ENCODE measurements at places on chromosomes 1 and 21.

DNA sequence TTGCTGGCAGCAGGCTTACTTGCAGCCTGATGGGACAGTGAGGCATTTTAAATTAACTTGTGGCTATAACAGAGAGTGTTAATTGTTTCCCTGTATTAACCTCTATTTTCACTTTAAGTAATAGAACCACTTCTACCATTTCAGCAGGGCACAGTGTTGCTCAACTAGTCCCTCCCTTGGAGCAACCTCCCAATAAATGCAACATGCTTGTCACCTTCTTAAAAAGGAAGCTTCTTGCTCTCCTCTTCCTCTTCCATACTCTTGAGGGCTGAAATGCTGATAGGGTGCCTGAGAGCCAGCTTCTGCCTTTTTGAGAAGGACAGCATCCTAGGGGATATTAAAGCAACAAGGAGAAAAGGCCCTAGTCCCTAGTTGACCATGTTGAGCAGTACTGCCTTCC lies 52.1 kb downstream of the C4BPA start:
- DNase-seq: no peak

GRCh38 chr1:96357141-96357765 lies 364.3 kb upstream of the PTBP2 start:
- DNase-seq: no peak

GRCh38 chr1:167689567-167689920 lies 32.2 kb upstream of the MPZL1 start:
- DNase-seq: no peak

DNA sequence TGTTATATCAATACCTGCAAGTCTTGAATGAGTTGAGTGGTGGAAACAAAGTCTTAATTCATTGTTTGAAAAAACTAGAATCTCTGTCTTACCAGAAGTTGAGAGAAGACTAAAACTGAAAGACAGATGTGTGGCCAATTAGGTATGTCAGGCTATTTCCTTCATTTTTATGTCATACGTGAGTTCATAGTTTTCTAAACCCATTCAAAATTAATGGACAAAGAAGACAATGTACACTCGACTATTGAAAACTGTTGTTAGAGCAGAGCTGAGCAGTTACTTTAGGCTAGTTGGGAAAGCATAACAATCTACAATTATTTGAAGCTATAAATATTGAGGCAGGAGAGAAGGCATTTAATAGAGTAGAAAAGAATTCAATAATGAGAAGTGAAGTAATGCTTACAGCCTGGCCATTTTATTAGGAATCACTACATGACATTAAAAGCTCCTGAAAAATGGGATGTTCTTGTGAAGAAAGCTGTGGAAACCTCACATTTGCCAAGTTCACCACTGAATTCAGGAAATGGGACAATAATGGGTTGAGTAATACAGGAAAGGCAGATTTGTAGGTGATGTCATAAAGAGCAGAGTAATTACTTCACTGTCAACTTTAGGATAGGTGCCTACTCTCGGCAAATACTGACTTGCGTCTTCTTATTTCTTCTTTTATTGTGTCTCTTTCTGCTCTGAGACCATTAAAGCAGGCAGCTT lies 204.4 kb downstream of the PLA2G4A start:
- no peak for DNase-seq

GRCh38 chr1:158188611-158189010 lies 7.9 kb downstream of the CD1D start:
- DNase-seq: no peak

GRCh38 chr1:61538228-61538627 lies 186.7 kb downstream of the TM2D1 start:
- DNase-seq: no peak

DNA sequence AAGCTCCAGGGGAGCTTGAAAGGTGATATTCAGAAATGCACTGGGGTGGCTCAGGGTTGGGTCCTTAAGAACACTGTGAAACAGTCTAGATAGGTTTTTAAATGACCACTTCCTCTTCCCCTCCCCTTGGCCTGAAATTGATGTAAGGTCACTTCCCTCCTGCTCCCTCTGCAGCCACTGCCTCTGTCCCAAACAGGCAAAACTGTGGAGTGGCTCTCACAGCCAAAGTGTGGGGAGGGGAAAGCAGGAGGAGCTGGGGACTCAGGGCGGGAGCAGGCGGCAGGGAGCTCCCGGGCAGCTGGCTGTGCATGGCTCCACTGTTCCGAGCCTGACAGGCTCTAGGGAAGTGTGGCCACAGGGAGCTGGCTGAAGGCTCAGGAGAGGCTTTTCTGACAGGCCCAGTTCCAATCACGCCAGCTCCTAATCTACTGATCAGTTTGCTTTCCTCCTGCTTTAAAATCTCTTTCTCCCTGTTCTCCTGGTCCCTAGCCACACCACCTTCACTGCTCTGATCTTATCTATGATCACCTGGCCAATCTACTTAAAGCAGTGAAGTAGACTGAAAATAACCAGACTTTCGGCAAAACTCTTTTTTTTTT lies 5.1 kb upstream of the CSRP1 start:
- no peak for DNase-seq

GRCh38 chr1:29121516-29121935 lies 2.2 kb downstream of the TMEM200B start:
- DNase-seq: no peak

- DNase-seq: no peak
Observed at GRCh38 chr1:245411245-245412036, 256.7 kb downstream of the KIF26B start.

DNA sequence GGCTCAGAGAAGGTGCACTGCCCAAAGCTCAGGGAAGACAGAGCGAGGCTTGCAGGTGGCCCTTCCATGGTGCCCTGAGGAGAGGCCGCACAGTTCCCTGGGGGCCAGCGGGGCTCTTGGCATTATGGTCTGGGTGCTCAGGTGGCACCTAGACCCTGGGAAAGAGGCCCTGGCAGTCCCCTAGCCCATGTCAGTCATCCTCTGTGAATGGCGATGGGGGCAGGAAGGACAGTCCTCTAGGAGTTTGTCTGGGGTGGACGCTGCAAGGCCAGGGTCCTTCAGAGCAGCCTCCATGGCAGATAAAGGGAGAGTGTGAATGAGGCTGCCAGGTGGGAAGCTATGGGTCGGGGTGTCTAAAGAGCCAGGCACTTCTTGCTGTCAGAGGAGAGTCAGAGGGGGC lies 345.9 kb upstream of the VAMP3 start:
- no peak for DNase-seq

DNA sequence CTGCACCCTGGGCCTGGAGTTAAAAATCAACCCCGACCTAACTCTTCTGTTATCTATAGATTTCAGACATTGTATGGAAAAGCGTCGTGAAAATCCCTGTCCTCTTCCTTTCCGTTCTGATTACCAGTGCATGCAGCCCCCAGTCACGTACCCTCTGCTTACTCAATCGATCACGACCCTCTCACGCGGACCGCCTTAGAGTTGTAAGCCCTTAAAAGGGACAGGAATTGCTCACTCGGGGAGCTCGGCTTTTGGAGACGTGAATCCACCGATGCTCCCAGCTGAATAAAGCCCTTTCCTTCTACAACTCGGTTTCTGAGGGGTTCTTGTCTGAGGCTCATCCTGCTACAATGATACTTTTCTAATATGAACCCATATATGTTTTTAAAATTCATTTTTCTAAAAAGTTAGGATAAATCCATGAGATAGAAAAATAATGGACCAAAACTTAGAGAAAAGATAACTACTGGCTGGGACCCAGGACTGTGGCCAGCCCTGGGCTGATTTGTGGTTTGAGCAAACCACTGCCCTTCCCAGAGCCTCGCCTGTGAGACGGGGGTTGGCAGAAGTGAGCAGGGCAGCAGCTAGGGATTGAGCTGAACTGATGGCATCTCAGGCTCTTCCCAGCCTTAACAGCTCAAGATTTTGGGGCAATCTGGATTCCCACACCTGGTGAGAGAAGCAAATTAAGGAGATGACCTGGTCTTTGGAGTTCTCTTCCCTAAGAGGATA lies 5.0 kb downstream of the UQCRHL start:
- DNase-seq: no peak

- no peak for DNase-seq
Observed at GRCh38 chr1:198283222-198283621, 126.4 kb downstream of the NEK7 start.

DNA sequence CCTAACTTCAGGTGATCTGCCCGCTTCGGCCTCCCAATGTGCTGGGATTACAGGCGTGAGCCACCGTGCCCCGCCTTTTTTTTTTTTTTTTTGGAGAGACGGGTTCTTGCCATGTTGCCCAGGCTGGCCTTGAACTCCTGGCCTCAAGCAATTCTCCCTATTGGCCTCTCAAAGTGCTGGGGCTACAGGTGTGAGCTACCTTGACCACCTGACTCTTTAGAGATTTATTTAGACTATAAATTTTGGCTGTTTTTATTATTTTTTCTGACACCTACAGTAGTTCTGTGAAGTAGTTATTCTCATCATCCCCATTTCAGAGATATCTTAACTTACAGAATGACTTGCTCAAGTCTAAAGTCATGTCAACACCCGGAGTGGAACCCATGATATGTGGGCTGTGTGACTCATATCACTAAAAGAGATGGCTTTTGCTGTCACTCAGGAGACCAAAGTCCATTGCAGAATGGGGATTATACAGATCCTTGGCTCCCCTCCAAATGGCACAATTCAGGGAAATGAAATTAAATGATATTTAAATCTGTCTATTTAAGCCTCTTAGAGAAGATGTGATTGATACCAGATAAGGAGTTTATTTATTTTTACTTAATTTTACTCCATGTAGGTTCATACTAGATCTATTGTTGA lies 93.2 kb downstream of the CTH start:
- no peak for DNase-seq

- no peak for DNase-seq
Observed at GRCh38 chr1:4702932-4703331, 48.5 kb downstream of the AJAP1 start.

DNA sequence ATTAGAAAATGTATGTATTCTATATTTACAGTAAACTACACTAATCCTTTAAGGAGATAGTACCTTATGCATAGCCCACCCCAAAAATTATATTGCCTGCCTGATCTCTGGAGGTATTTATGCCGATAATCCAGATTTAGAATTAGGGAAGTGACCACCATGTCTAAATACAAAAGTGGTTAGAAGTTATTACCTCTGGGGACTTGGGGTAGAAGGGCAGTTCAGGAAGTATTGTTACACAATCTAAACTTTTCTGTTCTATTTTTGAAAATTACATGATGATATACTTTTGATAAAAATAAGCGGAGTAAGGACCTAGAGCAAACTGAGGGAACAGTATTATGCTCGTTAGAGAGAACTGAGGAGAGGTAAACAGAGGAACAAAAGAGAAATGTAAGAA lies 90.5 kb upstream of the ZP4 start:
- DNase-seq: no peak

DNA sequence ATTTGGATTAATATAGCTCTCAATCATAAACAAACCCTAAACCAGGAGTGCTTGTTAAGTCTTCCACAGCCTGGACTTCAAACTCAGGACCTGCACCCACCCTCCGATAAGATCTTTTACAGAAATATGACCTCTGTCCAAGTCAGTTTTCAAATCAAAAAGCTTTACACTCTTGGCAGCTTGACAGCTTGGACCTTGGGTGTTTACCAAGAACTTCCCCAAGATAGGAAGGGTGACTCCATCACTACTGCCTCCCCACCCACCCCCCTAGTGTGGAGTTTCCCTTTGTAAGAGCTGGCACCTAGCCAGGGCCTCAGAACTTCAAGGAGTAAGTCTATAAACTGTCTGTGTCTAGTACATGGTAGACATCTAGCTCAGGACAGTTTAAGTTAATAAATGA lies 9.6 kb downstream of the BCAR3 start:
- DNase-seq: no peak

- no peak for DNase-seq
Observed at GRCh38 chr1:175900171-175900570, 156.8 kb upstream of the TNR start.

- DNase-seq: peak; percentile 35
Observed at GRCh38 chr1:112508278-112509004, at the start of gene WNT2B. WNT2B (plus strand) TSS chr1:112508965; CDS start chr1:112509263, 298 bp downstream.

DNA sequence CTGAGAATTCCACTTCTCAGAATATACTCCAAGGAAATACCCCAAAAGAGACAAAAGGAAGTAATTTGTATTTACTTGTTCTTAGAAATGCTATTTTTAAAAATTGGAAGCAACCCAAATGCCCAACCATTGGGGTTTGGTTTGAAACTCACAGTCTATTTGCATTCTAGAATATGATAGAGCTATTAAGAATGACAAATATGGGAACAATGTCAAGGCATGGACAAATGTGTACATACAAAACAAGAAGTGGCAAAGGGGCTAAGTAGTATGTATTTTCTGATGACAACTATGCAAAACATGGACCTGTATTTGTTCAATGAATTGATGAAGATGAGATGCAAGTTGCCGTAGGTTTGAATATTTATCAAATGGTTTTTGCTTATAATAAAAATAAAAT lies 32.8 kb downstream of the KCNA2 start:
- DNase-seq: no peak

- no peak for DNase-seq
Observed at GRCh38 chr1:234231061-234231892, 142.0 kb upstream of the COA6 start.

DNA sequence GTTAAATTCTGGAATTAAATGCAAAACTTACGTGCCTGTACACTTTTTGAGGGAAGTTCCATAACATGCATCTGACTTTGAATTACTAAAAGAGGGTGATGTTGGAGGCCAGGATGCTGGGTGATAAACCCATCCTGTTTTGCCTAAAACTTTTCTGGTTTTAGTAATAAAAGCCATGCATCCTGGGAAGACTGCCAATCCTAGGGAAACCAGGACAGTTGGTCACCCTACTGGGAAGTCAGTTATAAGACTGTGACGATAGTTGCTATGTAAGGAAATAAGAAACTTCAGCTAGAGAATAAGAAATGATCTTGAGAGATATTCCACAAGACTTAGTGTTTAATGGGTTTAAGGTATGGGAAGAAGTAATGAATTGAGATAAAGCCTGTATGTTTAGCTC lies 336.6 kb upstream of the LYPLAL1 start:
- DNase-seq: no peak

DNA sequence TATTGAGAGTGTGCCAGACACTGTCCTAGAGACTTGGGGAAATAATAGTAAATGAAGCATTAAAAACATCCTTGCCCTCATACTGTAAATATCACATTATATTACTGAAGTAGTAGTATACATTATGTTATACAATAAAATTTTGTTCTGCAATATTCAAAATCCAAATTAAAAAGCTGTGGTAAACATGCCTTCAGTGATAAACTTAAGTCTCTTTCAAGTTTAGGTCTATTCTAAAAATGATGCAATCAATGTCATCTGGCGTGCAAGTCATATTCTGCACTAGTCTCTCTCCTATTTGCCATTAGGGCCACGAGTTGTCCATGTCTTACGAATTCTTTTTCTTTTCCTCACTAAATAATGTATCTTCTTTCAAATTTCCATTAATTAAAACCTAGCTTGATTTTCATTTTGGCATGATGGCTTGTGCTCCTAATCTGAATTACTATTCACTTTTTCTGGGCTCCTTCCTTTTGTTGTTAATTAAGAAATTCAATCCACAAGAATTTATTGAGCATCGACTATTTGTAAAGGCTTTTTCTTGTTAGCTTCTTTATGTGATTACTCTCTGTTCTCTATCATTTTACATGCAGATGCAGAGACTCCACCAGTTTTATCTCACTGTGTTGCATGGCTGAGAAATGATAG lies 130.7 kb downstream of the COQ8A start:
- DNase-seq: no peak

- no peak for DNase-seq
Observed at GRCh38 chr1:40708750-40709099, 17.2 kb downstream of the NFYC start.

GRCh38 chr1:245313576-245313975 lies 158.8 kb downstream of the KIF26B start:
- no peak for DNase-seq

GRCh38 chr1:33375316-33375715 lies 54.4 kb upstream of the A3GALT2 start:
- no peak for DNase-seq

GRCh38 chr1:173122344-173122935 lies 71.7 kb upstream of the TNFSF18 start:
- no peak for DNase-seq

- DNase-seq: peak; percentile 59
Observed at GRCh38 chr1:21963477-21964217, 13.2 kb upstream of the CELA3B start.
